Vagina (tissue), 2 donors: ENCODE measurements at places on chromosomes 6 and 20.

GRCh38 chr20:57868310-57868709 is 158.5 kb upstream of the PMEPA1 start:
- DNase-seq, result peak; percentile 64

DNA sequence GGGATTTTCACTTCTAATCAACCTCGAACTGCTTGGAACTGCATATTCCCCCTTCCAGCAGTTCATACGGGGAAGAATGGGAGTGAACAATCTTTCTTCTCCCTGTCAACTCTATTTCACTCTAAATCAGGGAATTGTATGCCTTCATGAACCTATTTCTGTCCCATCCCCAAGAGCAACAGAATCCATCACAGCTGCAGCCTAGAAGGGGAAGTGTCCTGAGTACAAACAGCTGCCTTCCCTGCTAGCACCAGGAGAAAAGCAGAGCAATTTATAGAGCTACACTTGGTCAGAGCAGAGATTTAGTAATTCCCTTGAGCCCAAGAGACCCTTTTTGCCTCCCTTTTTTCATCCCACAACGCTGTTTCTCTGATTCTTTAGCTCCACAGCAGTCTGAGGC is 208.4 kb downstream of the ADGRG6 start:
- no peak for DNase-seq

DNA sequence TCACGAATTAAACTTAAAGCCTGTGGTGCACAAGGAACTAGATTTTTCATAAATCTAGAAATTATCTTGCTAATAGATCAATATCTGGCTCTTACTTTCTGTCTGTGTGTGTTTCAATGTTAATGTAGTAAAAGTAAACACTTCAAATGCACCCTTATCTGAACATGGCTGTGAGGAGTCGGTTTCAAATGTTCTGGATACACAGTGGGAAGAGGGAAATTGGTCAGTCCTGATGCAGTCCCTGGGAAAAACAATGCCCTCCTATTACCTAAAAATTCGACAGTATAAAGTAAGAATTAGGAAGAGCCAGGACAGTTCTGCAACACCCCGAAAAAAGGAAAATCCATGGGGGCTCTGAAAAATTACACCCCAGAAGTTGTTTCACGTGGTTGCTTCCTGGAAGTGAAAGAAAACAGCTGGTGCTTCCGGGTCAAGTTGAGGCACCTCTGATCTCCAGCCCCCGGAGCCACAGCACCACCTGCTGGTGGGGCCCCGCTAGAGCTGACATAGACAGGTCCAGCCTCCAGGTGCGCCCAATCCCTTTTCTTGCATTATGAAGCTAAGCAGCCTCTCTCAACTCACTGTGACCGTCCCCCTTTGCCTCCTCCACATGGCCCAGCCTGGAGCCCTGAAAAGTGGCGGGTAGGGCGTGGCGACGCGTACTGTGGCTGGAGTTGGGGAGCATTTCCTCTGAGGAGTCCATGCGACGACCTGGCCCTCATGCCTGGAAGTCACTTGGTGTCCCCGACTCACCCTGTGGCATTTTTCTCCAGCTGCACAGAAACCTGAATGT is 8.3 kb downstream of the SEMG2 start:
- DNase-seq, result no peak

GRCh38 chr6:119476024-119476423 is 126.5 kb upstream of the MAN1A1 start:
- DNase-seq, result no peak

DNA sequence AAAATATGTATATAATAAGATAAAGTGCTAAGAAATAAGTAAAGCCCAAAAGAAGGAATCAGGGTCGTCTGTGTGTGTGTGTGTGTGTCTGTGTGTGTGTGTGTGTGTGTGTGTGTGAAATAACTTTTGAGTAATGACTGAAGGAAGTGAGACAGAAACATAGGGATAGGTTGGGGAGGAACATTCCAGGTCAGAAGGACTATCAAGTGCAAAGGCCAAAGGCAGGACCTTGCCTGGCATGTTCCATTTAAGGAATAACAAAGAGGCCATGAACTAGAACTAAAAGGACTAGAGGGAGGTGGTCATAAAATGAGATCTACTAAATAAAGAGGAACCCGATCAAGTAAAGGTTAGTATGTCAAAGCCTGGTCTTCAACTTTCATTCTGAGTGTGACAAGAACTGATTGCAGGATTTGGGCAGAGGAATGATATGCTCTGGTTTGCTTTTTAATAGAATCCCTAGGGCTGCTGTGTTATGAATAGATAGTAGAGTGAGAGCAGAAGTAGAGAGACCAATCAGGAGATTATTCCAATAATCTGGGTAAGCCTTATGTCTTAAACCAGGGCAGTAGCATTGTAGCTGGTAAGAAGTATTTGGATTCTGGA is 6.9 kb downstream of the ENPP3 start:
- DNase-seq, result no peak
